ENCODE measurements at places on chromosomes 13 and 19.

GRCh38 chr13:45178349-45179162 lies 22.3 kb downstream of the KCTD4 start:
- no peak for DNase-seq

DNA sequence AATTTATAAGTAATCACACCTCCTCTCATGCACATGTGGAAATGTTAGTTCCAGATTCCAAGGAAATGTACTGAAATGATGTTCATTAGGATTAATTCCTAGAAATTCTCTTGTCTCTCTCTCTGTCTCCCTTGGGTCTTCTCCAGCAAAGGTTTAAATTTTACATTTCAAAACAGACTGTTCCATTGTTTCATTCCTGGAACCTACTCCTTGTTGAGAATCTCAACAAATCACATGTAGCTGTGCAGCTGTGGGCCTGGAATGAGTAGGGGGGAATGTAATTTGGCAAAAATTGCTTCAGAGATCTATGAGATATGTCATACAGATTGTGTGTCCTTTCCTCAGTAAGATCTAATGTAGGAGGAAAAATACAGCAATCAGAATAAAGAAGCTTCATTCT lies 46.2 kb upstream of the RFXAP start:
- DNase-seq: no peak

DNA sequence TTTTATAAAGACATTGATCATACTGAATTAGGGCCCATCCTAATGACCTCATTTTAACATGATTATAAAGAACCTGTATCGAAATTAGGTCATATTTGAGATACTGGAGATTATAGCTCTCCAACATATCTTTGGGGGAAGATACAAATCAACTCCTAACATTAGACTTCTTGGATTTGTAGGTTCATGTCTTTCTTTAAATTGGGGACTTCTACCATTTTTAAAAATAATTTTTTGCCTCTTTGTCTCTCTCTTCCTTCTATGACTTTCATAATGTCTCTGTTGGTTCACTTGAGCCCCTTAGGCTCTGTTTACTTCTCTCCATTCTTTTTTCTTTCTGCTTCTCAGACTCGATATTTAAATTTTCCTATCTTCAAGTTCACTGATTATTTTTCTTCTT lies 57.2 kb downstream of the RNF17 start:
- DNase-seq: no peak

DNA sequence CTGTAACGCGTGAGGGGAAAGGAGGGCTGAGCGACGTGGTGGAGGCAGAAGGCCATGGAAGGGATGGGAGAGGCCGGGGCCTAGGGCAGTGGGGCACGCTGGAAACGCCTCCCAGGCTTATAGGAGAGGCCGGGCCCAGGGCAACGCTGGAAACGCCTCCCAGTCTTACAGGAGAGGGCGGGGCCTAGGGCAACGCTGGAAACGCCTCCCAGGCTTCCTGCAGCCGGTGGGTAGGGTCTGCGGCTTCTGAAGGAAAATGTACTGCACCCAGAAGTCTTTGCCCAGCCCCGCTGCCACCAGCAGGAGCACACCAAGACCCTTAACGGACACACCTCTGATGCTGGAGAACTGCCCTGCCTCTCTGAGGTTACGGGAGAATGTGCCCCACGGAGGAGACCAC lies 9.1 kb downstream of the CACTIN start:
- no peak for DNase-seq

DNA sequence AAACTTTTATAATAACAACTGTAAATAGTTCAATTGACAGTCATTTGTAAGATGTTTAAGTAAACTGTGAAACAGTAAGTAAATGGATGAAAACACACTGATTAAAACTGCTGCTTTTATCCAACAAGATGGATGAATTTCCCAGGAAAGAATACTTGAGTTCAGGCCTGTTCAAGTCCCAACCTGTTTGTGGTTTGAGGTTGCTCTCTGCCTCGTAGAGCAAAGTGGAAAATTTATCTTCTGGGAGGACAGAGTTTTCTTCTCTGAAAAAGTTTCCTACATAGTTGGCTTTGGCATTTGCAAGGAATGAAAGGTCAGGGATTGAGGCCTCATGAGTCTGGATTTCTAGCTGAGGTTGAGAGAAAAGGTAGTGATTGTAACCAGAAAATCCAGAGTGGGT lies 15.2 kb upstream of the ZNF543 start:
- no peak for DNase-seq

DNA sequence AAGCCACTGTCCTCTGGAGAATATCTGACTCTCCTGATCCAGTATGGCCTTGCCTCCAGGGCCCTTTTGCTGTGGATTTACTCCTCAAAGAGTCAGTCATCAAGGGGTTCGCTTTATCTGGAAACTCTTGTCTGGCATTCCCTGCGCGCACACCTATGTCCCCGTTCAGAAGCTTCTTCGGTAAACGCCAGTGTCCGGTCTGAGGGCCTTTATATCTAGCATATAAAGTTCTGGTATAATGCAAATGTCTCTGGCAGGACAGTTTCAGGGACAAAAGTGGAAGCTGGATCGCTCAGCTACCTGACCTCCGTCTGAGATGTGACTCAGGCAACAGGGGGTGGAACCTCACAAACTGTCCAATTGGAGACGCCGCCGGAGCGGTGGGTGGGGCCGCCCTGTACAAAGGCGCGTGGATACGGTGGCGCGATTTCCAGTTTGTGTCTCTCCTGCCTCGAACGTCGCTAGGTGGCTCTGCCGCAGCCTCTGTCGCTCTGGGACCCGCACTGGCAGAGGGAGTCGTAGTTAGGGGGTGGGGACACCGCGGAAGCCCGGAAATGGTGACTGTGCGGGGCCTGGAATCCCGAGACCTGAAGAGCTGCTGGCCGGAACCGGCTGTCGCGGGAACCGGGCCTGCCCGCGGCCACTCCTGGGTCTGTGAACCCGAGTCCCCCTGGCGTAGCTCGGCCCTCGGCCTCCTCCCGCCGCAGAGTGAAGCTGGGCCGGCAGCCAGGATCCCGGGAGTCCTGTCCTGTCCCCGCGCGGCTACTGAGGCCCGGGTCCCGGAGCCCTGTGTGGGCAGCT lies 10.6 kb upstream of the ZNF709 start:
- peak; percentile 95 for DNase-seq

DNA sequence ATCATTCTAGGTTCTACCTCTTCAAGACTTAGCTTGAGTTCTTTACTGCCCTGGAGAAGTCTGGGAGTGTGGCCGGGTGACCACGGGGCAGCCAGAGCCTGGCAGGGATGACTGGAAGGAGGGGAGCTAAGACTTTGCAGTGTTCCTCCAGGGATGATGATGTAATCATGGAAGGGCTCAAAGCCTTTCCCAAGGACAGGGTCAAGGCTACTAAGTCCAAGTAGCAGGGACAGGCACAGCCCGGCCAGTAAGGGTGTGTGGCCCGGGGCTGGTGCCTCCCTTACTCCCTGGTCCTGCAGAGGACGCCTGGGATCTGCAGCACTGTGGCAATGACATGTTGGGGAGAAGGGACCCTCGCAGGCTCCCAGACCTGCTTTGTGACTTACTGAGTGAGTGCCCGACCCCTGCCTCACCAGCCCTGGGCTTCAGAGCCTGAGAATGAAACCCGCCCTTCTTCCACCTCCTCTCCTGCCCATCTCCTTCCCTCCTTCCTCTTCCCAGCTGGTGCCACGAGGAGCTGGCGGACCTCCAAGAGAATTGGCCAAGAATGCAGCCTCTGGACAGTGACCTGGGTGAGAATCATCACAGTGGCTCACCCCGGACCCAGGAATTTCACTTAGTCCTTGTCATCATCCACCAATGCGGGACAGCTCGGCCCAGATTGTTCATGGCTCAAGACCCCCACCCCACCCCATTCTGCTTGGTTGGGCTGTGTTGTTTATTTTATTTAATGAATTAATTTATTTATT lies 15.6 kb upstream of the FBXO17 start:
- DNase-seq: no peak

GRCh38 chr13:113835461-113836270 lies 28.2 kb downstream of the GAS6 start:
- no peak for DNase-seq

- DNase-seq: peak; percentile 77
These were observed at the start of gene ATG4D for GRCh38 chr19:10543420-10544241. TSS of gene ATG4D (plus strand) at chr19:10543904. CDS start at chr19:10544091, 187 bp downstream.

- no peak for DNase-seq
These were observed at the start of gene SHISA7 for GRCh38 chr19:55443045-55443823. TSS of gene SHISA7 (minus strand) at chr19:55443300. CDS start at chr19:55442863, 437 bp downstream.

DNA sequence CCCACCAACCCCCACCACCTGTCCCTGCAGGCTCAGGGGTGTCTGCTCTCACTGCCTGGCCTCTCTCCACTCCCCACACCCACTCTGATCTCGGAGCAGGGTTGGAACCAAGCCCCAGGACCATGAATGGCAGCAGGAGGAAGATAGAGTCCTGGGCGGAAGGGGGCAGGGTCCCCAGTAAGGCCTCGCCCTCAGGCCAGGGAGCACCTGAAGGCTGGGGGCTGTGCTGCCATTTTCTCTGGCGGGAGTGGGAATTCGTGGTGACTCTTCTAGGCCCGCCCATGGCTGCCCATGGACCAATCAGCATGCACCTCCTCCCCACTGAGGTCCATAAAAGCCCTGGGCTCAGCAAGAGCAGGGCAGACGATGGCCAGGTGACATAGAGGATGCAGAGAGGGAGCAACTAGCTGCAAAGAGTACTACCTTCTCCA lies 25.0 kb downstream of the KBTBD6 start:
- DNase-seq: no peak

DNA sequence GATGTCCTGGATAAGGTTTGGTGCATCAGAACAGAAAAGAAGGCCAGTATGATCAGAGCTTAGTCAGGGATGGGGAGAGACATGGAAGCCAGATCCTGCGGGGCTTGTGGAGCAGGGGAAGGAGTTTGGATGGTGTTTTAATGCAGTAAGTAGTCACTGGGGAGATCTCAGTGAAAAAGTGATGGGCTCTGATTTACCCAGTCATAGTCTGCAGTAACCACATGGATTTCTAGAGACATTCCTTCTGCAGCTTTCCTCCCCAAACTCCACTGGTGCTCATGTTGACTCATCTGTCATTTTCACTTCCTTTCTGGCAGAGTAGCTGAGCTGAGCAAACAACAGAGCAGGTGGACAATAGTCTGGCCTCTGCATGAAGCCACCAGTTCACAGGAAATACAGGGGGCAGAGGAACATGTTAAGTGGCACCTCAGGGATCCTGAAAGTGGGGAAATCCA lies 144.1 kb downstream of the DPF1 start:
- DNase-seq: no peak

DNA sequence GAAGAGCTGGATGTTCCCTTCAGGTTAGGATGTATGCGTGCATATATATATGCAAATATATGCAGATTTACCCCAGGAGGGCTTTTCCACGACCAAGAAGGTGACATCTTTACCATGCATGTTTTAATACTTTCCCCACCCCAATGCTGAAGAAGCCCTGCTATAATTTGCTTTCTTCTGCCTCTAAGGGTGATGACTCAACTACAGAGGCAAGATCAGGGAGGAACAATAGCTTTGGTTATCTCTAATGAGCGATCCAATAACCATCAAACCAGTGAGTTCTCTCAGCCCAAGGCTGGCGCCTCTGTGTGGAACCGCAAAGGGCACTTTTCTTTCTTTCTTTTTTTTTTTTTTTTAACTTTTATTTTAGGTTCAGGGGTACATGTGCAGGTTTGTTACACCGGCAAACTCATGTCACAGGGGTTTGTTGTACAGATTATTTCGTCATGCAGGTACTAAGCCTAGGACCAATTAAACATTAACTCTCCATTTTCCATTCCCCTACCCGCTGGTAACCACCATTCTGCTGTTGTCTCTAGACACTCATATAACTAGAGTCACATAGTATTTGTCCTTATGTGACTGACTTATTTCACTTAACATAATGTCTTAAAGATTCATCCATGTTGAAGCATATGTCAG lies 25.7 kb upstream of the UBE2L5 start:
- no peak for DNase-seq

- no peak for DNase-seq
These were observed 12.3 kb upstream of the KATNAL1 start for GRCh38 chr13:30319655-30320054.

GRCh38 chr13:87837522-87837921 lies 166.4 kb downstream of the SLITRK5 start:
- DNase-seq: no peak

DNA sequence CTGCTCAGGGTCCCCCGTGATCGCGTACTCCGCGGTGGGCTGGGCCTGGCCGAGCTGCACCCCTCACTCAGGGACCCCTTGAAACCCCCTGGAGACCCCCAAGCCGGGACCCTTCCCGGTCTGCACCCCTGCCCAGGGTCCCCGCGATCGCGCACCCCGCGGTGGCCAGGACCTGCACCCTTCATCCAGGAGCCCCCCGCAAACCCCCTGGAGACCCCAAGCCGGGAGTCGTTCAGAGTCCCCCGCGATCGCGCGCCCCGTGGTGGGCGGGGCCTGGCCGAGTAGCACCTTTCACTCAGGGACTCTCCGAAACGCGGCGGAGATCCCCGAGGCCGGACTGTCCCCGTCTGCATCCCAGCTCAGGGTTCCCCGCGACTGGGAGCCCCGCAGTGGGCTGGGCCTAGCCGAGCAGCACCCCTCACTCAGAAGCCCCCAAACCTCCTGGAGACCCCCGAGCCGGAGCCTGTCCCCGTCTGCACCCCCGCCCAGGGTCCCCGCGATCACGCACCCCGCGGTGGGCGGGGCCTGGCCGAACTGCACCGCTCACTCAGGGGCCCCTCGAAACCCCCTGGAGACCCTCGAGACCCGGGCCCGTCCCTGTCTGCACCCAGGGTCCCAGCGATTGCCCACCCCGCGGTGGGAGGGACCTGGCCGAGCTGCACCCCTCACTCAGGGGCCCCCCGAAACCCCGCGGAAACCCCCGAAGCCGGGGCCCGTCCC lies 748 bp downstream of the LMNB2 start:
- DNase-seq: peak; percentile 53

- no peak for DNase-seq
These were observed 351.1 kb downstream of the DCT start for GRCh38 chr13:94128430-94128829.

GRCh38 chr19:37987356-37988332 lies 80.6 kb downstream of the SIPA1L3 start:
- no peak for DNase-seq

GRCh38 chr13:48536621-48537250 lies 3.9 kb upstream of the RCBTB2 start:
- DNase-seq: no peak

DNA sequence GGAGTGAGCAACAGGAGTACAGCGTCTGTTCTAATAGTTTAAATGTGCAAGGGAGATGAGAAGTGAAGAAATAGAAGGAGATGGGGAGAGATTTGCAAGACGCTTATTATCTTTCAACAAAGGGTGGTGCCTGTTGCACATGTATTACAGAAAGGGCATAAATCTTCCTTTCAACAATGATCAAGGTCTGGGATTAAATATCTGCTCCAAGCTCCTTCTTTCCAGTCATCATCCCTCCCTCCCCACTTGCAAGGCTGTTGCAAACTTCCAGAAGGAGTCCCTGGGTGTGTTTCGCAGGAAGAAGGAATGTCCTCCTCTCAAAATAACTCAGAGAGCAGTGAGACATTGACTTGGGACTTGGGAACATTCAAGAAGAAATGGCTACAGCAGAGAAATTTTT lies 63.5 kb upstream of the MYCBP2 start:
- no peak for DNase-seq

DNA sequence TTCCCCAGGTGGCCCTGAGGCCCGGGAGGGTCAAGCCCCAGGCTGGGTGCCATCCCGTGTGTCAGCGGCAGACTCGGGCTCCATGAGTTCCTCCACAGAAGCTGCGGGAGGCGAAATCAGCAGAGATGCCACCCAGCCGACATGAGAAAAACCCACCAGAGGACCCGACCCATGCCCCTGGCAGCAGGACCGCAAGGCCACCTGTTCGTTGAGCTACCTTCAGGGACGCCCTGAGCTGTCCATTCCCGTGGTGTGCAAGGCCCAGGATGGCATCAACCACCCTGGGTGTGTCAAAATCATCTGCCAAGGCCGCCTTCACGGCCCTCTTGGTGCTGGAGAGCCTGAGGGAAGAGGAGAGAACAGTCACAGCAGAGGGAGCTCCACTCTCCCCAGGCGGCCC lies 30.4 kb downstream of the NAXD start:
- DNase-seq: no peak
